ENCODE measurements at places on chromosomes 7 and 10.

DNA sequence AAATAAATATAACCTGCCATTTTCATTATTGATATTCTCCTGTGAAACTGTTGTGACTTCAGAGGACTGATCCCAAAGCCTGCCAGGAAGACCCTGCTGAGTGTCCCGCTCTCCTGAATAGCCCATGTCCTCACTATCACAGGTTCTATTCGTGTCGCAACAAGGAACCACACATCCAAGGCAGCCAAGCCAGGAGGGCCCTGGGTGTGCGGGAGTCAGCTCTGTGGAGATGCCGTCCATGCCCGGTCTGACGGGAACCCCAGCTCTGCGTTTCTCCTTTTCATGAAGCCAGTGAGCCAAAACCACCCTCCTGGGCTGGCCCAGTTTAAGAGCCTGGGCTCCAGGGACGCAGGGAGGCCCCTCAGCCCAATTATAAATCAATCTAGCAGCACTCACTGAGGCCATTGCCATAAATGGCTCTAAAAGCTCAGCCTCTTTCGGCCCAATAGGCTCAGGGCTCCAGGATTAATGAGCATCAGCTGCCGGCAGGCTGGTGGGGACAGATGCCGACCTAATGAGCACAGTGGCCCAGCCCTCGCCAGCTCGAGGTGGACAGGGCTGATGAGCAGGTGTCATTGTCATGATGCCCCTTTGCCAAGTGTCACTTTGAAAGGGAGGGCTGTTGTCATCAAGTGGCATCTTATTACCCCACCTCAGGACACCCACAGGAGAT is 177.9 kb downstream of the PLXNA4 start:
- no peaks in the 10 kb centered on the region for H3K27me3 ChIP-seq
- H3K36me3 ChIP-seq, result peaks cover 2% of the 10 kb centered on the region
- no peak overlapping the region for H3K27ac ChIP-seq
- H3K4me1 ChIP-seq, result peaks cover 8% of the 10 kb centered on the region

- H3K4me1 ChIP-seq, result peaks cover 60% of the 10 kb centered on the region
- no peaks in the 10 kb centered on the region for H3K27me3 ChIP-seq
- peak within 1 kb of the TSS; percentile 94 for H3K4me3 ChIP-seq
- peak within 1 kb of the TSS; percentile 93 for H3K27ac ChIP-seq
- peak; percentile 82 for DNase-seq
These were observed at the start of gene ELMO1 for GRCh38 chr7:37448636-37449361. ELMO1 (minus strand) TSS chr7:37448864; CDS start chr7:37342690, 106,174 bp downstream.

GRCh38 chr7:52917982-52918578 is 117.4 kb upstream of the POM121L12 start:
- no peaks in the 10 kb centered on the region for H3K4me1 ChIP-seq
- no peak for DNase-seq
- H3K4me3 ChIP-seq, result no peak overlapping the region
- H3K36me3 ChIP-seq, result peaks cover 2% of the 10 kb centered on the region

GRCh38 chr7:141841385-141841784 is at the start of gene PRSS37:
PRSS37 (minus strand) TSS chr7:141841485; CDS start chr7:141841049, 436 bp downstream.
- no peak for DNase-seq
- no peaks in the 10 kb centered on the region for H3K4me1 ChIP-seq
- no peaks in the 10 kb centered on the region for H3K27me3 ChIP-seq
- H3K4me3 ChIP-seq, result no peak within 1 kb of the TSS

DNA sequence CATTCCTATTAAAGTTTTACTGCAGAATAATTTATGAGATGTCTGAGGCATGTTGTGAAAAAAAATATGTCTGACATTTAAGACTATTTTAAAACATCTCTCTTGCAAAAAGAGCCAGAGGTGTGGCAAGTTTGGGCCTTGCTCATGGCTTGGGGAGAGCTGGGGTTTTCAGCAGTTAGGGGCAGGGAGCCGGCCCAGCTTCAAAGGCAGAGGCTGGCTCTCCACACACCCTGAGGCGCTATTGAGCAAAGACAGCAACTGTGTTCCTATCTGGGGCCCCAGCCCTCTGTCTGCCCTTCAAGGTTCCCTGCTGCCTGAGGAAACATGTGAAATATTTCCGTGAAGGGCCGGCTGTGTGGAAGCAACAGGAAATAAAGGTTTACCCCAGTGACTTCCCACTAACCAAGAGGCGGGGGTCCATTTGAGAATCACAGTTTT is 94.0 kb downstream of the SORBS1 start:
- no peak overlapping the region for H3K4me3 ChIP-seq
- H3K27me3 ChIP-seq, result peaks cover 6% of the 10 kb centered on the region
- no peak for DNase-seq
- H3K36me3 ChIP-seq, result no peaks in the 10 kb centered on the region

DNA sequence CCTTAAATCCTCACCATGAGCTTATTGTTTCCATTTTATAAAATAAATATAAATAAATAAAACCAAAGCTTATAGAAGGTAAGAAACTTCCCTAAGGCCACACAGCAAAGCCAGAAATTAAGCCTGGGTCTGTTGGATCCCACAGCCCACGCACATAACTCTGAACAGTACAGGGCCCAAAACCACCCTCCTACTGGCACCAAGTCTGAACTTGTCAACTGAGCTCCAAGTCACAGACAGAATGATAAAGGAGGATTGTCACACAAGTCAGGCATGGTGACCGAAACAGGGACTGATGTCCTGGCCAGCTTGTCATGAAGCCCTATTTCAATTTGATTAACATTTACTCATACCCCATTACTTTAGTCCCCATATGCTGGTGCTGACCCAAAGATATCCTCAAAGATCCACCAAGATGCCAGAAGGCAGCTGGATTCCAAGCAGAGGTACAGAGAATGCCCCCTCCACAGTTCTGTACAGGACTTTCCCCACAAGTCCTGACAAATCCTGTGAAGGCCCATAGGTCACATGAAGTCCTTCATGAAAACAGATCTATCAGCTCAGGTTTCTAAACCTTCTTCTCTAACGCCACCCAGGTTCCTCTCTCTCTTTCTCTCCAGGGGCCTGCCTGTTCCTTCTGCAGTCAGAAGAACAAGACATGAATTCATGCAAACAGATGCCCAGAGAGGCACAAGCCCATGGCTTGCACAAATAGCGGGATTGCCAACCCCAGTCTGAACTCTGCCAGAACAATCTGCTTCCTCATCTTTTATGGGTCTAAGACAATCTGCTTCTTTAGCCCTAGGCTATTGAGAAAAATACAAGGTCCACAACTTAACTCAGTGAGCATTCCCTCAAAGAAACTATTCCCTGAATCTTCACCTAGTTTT is 60.9 kb downstream of the GLI3 start:
- H3K36me3 ChIP-seq, result no peaks in the 10 kb centered on the region
- no peak for DNase-seq
- no peaks in the 10 kb centered on the region for H3K4me1 ChIP-seq
- H3K27me3 ChIP-seq, result no peaks in the 10 kb centered on the region
- no peak overlapping the region for H3K27ac ChIP-seq

- no peak overlapping the region for H3K27ac ChIP-seq
- peaks cover 1% of the 10 kb centered on the region for H3K36me3 ChIP-seq
- H3K27me3 ChIP-seq, result no peaks in the 10 kb centered on the region
- no peak overlapping the region for H3K4me3 ChIP-seq
- DNase-seq, result no peak
- H3K4me1 ChIP-seq, result no peaks in the 10 kb centered on the region
These were observed 29.4 kb upstream of the ATOH7 start for GRCh38 chr10:68261132-68261856.

GRCh38 chr7:151680810-151681209 is 161.1 kb upstream of the RHEB start:
- H3K27me3 ChIP-seq, result no peaks in the 10 kb centered on the region
- H3K4me1 ChIP-seq, result peaks cover 26% of the 10 kb centered on the region
- H3K27ac ChIP-seq, result no peak overlapping the region
- H3K4me3 ChIP-seq, result no peak overlapping the region

GRCh38 chr10:11451640-11452260 is 159.7 kb downstream of the USP6NL start:
- DNase-seq, result no peak
- H3K27me3 ChIP-seq, result peaks cover 14% of the 10 kb centered on the region
- H3K27ac ChIP-seq, result no peak overlapping the region

DNA sequence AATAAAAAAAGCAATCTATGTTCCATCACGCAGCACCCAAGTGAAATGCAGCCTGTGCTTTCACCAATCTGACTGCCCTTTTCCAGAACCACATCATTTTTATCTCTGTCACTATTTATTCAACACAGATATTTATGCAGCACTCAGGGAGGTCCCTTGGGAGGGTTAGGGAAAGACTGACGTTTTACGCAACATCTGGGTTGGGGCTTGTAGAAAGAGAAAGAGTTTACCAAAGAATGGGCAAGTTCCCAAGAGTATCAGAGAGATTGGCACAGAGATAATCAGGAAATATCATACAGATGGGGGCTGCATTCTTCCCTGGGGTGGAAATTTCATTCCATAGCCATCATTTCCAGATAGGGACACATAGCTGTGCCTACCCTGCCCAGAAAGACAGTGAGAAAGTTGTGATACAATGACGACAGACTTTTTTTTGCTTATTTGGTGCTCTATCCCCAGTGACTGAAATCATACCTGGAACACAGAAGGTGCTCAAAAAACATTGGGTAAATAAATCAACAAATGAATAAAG is 474.2 kb downstream of the CALN1 start:
- no peak overlapping the region for H3K27ac ChIP-seq
- H3K4me3 ChIP-seq, result no peak overlapping the region
- no peaks in the 10 kb centered on the region for H3K4me1 ChIP-seq
- peaks cover 2% of the 10 kb centered on the region for H3K36me3 ChIP-seq

DNA sequence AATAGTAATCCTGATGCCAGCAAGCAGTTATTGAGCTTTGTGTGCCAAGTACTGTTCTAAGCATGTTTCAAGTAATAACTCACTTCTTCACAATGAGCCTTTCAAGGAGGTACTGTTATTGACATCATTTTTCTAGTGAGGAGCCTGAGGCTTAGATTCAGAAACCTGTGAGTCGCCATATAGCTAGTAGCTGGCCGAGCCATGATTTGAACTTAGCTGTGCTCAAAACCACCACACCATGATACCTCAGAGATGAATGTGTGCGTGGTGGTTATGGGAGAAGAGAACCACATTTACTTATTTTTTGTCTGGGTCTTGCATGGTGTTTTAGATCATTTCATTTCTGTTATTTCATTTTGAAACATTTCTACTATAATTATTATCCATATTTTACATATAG is 578.9 kb downstream of the AUTS2 start:
- H3K36me3 ChIP-seq, result no peaks in the 10 kb centered on the region
- no peak overlapping the region for H3K27ac ChIP-seq
- peak; percentile 47 for DNase-seq
- peaks cover 15% of the 10 kb centered on the region for H3K4me1 ChIP-seq
- H3K27me3 ChIP-seq, result peaks cover 26% of the 10 kb centered on the region
- no peak overlapping the region for H3K4me3 ChIP-seq

GRCh38 chr7:21346297-21346696 is 81.6 kb upstream of the SP4 start:
- H3K27ac ChIP-seq, result no peak overlapping the region
- DNase-seq, result no peak
- H3K4me1 ChIP-seq, result peaks cover 8% of the 10 kb centered on the region
- H3K36me3 ChIP-seq, result peaks cover 5% of the 10 kb centered on the region

- no peak overlapping the region for H3K4me3 ChIP-seq
- no peak for DNase-seq
- H3K36me3 ChIP-seq, result no peaks in the 10 kb centered on the region
- no peaks in the 10 kb centered on the region for H3K27me3 ChIP-seq
These were observed 207.6 kb downstream of the AHR start for GRCh38 chr7:17506095-17506494.

- no peaks in the 10 kb centered on the region for H3K27me3 ChIP-seq
- no peak for DNase-seq
These were observed 1.4 kb downstream of the RHBDD2 start for GRCh38 chr7:75880242-75880641.

GRCh38 chr7:133545618-133546017 is 292.7 kb downstream of the EXOC4 start:
- H3K27me3 ChIP-seq, result no peaks in the 10 kb centered on the region
- no peak overlapping the region for H3K27ac ChIP-seq
- no peak for DNase-seq
- no peaks in the 10 kb centered on the region for H3K36me3 ChIP-seq

DNA sequence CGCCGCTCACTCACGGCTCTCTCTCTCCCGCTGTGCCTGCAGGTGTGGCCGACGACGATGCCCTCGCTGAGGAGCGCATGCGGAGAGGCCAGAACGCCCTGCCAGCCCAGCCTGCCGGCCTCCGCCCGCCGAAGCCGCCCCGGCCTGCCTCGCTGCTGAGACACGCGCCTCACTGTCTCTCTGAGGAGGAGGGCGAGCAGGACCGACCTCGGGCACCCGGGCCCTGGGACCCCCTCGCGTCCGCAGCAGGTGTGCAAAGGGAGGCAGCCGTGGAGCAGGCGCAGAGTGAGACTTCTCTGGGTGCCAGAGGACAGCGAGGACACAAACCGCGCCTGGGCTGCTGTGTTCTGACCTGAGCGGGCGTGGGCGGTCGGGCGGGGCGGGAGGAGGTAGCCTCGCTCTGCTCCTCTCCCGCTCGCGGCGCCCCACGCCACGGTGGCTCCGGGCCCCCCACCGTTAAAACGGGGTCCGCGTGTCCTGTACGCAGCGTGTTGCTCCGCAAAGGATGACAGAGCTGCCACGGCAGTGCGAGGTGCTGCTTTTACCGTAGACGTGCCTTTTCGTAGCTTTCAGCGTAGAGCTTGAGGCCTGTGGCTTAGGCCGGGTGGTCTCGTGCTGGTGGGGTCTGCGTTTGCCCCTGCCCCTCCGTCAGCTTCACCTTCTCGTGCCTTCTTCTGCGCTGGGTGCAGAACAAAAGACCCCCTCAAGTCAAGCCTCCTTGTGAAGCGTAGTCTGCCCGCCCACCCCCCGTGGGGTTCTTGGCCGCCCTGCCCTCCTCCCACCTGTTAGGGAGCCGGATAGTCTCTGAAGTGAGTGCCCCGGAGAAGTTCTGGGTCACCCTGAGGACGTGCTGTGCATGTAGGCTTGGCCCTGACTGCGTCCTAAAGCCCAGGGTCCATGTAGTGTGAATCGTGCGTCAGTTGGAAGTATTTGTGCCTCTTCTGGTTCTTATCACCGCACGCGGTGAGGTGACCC is 73.2 kb downstream of the DNAJB6 start:
- no peak for DNase-seq
- H3K27me3 ChIP-seq, result no peaks in the 10 kb centered on the region
- no peak overlapping the region for H3K27ac ChIP-seq
- H3K4me3 ChIP-seq, result no peak overlapping the region
- H3K4me1 ChIP-seq, result peaks cover 16% of the 10 kb centered on the region

GRCh38 chr10:118497227-118497626 is 98.2 kb downstream of the PRLHR start:
- no peak overlapping the region for H3K4me3 ChIP-seq
- peaks cover 6% of the 10 kb centered on the region for H3K4me1 ChIP-seq
- DNase-seq, result no peak
- no peak overlapping the region for H3K27ac ChIP-seq
- H3K36me3 ChIP-seq, result no peaks in the 10 kb centered on the region

GRCh38 chr7:140902303-140902953 is 22.3 kb downstream of the BRAF start:
- no peaks in the 10 kb centered on the region for H3K27me3 ChIP-seq
- peak; percentile 9 for DNase-seq
- peaks cover 61% of the 10 kb centered on the region for H3K4me1 ChIP-seq
- peak overlapping the region; percentile 75 for H3K27ac ChIP-seq
- peak overlapping the region; percentile 66 for H3K4me3 ChIP-seq
- H3K36me3 ChIP-seq, result peaks cover 2% of the 10 kb centered on the region

GRCh38 chr7:8436965-8437364 is 3.6 kb downstream of the NXPH1 start:
- no peak overlapping the region for H3K4me3 ChIP-seq
- peak; percentile 67 for DNase-seq
- H3K27ac ChIP-seq, result no peak overlapping the region

GRCh38 chr7:781186-781849 is 51.0 kb upstream of the SUN1 start:
- H3K4me3 ChIP-seq, result no peak overlapping the region
- H3K4me1 ChIP-seq, result no peaks in the 10 kb centered on the region
- no peak for DNase-seq
